ENCODE measurements at places on chromosomes 4 and X.

DNA sequence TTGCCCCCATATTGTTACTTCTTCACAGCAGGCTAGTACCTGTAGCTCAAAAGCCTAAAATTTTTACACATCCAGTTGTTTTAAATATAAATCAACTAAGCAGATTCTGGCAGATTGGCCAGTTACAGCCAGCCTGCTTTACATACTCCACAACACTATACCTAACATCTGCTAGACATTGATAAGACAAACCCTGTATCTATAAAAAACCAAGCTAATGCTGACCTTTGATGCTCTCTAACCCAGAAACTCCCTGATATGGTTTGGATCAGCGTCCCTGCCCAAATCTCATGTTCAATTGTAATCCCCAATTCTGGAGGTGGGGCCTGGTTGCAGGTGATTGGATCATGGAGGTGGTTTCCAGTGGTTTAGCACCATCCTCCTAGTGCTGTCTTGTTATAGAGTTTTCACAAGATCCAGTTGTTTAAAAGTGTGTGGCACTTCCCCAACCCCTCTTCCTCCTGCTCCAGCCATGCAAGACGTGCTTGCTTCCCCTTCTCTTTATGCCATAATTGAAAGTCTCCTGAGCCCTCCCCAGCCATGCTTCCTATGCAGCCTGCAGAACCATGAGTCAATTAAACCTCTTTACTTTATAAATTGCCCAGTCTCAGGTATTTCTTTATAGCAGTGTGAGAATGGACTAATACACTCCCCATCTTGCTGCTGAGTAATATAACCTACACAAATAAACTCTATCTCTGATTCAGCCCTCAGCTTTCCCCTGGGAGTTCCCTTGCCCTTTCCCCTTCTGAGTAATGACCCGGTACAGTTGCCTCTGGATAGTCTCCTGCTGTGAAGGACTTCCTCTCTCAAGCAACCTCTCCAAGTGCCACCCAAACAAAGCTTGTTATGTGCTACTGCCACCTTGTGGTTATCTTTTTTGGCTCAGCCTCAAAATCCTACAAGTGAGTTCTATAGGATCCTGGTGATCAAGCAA, 39.6 kb downstream of the ZCCHC13 start:
- no peak for DNase-seq

DNA sequence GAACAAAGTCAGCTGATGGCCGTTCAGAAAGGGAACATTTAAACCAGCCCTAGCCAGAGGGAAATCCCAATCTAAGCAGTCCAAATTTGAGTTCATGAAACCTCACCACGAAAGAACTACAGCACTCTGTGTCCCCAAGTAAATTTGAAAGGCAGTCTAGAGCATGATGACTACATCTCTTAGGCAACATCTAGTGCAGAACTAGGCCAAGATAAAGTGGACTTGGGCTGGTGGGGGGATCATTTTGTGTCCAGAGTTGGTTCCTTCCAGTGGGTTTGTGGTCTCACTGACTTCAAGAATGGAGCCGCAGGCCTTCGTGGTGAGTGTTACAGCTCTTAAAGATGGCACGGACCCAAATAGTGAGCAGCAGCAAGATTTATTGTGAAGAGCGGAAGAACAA, 64.9 kb downstream of the KLHL4 start:
- DNase-seq: no peak

GRCh38 chr4:70714079-70714887, 7.5 kb upstream of the RUFY3 start:
- no peak for DNase-seq

DNA sequence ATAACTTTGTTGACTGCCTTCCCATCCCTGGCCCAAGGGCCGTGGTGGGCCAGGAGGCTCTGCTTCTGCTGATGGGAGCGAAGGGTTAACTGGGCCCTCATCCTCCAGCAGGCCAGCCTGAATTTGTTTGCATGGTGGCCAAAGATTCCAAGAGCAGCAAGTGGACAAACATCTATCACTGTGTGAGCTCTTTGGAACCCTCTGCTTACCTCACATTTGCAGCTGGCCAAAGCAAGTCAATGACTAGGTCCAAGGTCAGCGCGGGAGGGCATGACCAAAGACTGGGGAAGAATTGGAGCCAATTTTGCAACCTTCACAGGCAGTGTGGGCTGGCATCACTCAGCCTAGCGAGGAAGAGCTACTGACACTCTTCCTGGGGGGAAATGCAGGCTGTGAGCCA, 67.8 kb upstream of the ATP6AP2 start:
- no peak for DNase-seq

DNA sequence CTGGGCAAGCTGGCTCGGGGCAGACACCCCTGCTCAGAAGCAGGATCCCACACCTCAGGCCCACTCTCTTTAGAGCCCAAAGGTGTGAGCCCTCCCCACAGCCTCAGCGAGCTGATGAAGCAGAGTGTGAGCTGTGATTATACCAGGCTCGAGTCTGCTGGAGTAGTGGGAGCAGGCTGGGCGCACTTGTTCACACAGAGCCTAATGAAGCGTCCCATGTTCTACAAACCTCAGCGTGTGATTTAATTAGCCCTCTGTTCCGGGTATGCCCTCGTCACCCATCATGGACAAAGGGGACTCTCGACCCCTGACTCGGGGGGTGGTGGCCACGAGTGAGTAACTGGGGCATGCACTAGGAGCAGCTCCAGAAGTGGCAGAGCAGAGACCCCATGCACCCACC, 62.3 kb downstream of the PPP2R2C start:
- no peak for DNase-seq

DNA sequence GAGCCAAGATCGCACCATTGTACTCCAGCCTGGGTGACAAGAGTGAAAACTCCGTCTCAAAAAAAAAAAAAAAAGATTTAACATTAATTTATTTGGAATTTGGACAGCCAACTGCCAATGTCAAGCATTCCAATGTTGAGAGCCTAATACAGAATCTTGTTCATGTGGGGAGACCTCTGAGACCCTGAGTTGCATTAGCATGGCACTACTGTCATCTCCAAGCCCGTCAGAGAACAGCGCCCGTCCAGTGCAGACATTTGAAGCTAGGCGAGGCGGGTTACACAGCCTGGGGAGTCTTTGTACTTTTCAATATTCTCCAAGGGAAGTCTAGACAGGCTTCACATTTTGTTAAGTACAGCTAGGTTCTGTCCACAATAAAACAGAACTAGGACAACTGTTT, 126.7 kb downstream of the CHRNA9 start:
- no peak for DNase-seq

DNA sequence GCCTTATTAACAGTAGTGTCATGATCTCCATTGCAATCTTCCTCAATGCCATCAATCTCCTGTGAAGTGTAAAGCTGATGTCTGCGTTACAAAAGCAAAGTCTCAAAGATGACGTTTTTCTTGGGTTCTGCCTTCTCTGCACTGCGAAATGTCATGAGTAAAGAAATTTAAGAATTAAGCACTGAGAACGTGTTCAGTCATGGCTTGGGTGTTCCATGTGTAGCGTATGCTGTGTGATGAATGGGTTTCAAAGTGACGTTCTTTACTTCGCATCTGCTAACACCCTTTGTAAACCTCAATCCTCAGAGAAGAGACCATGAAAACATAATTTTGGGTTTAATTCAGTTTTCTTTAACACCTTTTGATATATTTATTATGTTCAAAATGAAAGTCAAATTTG, 999 bp downstream of the NAP1L5 start:
- DNase-seq: no peak

DNA sequence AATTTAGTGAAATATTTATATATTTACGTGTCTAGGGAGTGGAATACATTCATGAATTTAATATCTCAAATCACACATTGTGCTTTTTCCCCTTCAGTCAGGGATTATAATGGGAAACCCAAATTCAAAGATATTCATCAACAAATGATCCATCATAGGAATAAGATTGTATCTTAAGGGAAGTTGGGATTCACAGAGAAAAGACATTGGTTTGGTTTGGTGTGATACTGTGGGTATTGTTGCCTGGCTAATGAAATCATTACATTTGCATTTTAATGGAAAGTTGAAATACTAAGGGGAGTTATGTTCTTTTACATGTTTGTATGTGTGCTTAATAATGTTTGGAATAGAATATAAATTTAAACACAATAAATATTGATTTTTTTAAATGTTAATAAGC, 1.7 kb downstream of the TET2 start:
- no peak for DNase-seq

DNA sequence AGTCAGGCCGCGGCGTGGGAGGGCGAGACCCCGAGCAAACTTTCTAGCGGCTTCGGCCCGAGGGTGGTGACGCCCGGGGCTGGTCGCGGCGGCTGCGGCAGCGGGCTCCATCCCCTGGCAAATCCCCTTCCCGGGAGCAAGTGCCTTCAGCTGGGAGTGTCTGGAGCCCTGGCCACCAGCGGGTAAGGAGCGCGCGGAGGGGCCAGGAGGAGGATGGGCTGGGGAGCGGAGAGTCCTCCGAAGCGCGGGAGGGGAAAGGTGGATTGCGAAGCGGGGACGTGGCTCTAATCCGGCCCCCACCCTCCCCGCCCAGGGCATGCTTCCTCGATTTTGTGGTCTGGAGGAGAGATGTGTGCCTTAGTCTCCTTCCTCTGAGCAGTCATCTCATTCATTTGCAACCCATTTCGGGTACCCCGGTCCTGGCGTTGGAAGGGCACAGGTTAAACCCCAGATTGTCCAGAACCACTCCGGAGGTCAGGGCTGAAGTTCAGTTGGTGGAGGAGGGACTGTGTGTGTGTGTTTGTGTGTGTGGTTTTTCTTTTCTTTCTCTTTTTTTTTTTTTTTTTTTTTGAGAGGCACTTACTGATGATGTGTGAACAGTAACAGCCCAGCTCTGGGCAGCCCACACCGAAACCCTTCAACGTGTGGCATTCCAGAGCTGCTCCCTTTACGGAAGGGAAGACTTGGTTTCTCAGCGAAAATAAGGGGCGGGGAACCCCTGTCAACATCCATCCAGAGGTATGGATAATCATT, 516 bp downstream of the SGMS2 start:
- no peak for DNase-seq

Data from substantia nigra (tissue), 51 donors.